ENCODE measurements at places on chromosomes 12 and 14.
A peak's percentile ranks its signal among the peaks of the same experiment; 100 is the strongest.

DNA sequence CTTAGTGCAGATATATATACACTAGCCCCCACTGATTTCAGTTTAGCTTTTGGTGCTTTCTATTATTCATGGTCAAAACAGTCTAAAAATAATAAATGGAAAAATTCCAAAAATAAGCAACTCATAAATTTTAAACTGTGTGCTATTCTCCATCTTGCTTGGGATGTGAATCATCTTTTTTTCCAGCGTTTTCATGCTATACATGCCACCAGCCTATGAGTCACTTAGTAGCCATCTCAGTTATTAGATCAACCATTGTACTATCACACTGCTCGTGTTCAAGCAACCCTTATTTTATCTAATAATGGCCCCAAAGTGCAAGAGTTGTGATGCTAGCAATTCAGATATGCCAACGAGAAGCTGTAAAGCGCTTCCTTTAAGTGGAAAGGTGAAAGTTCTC, 73.9 kb upstream of the KRR1 start:
- DNase-seq = peak; percentile 95

DNA sequence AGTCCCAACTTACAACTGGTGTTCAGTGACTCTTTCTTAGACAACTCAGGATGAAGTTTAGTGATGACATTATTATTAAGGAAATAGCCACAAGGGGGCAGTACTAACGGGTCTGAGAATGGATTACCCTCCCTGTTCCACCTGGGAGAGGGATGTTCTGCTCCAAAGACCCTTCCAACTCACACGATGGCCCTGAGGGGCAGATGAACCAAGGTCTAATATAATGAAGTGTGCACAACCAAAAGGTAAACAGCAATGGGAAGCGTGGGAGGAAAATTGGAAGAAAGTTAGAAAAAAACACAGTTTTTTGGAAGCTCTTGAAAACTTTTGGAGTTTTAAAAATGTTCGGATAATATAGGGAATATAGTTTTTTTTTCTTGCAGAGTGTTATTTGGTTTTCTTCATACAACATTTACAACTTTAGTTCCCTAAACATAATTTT, 24.0 kb downstream of the FGF6 start:
- DNase-seq = peak; percentile 32

DNA sequence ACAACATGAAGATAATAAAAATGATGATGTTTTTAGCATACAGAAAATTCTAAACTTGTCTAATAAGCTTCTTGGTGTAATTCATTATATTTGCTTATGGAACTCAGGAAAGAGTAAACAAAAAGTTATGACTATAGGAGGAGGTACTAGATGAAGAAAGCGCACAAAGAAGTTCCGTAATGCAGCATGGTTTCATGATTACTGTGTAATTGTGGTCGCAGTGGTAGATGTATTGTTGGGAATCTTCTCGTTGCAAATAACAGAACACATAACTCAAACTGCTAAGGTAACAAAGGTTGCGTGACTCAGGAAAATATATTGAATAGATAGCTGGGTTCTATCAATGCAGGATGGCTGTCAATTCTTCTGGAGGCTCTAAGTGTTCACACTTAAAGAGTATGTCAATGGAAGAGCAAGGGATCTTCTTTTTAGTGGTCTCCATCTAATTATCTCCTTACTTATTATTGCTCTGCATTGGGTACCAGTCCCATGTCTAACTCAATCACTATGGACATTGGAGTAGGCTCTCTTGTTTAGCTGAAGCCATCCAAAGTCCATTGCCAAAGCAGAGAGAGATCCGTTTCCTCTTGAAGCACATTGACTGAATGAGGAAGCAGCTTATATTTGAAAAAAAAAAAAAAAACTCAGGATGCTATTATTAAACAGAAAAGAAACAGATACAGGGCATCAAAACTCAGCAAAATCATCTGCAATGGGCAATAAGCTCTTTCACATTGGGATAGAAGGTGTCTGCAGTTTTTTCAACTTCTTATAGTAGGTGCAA, 283.4 kb upstream of the ATP2B1 start:
- no peak for DNase-seq

DNA sequence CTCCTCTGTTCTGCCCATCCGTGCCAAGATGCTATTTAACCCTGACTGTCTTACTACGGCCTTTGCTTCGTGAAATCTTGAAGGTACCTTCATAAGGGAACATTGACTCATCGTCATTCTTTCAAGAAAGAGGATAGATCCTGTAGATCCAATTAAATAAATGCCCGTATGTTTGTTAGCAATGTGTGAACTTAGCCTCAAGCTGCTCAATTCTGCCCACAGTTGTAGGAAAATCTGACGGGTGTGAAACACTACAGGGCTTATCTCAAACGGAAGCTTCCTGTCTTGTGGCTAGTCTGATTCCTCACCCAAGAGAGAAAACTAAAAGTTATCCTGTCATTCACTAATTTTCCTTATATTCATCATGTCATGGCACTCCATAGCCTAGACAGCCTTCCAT, 168.0 kb upstream of the TBX3 start:
- DNase-seq = no peak

DNA sequence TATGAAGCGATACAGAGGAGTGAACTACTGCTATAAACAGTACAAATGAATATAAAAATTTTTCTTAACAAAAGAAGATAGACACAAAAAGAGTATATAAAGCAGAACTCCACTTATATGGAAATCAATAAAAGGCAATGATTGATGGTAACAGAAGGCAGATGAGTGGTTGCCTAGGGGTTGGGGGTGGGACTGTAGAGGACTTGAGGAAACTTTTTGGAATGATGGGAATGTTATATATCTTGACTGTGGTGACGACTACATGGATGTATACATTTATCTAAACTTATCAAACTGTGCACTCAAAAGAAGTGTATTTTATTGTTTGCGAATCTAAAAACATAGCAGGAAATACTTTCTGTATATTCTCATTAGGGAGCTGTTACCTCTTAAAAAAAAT, 89.1 kb downstream of the PTCSC3 start:
- peak; percentile 38 for DNase-seq

- DNase-seq = no peak
Observed at GRCh38 chr14:72909163-72909562, 15.3 kb upstream of the DPF3 start.

GRCh38 chr12:96402061-96402460, 1.8 kb upstream of the CDK17 start:
- DNase-seq = no peak

- no peak for DNase-seq
Observed at GRCh38 chr12:104352106-104352713, 48.7 kb downstream of the EID3 start.

DNA sequence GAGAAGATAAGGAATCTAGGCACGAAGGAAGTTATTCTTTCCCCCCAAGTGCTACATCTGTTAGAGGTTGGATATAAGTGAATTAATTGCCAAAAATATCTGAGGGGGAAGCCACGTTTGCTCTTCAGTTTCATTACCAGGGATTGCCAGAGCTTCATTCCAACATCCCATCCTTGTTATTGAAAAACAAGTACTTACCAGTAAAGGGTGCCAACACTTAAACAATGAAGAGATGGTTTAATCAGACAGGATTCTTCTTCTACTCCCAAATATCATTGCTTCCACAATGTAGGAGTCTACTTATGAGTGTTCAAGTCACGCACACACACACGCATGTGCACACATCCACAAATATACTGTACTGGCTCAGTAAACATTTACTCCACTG, 312.4 kb downstream of the RPAP3 start:
- no peak for DNase-seq

GRCh38 chr14:100858838-100859220, 32.9 kb downstream of the MEG3 start:
- DNase-seq = no peak

- no peak for DNase-seq
Observed at GRCh38 chr14:100262545-100262944, 23.6 kb downstream of the YY1 start.

DNA sequence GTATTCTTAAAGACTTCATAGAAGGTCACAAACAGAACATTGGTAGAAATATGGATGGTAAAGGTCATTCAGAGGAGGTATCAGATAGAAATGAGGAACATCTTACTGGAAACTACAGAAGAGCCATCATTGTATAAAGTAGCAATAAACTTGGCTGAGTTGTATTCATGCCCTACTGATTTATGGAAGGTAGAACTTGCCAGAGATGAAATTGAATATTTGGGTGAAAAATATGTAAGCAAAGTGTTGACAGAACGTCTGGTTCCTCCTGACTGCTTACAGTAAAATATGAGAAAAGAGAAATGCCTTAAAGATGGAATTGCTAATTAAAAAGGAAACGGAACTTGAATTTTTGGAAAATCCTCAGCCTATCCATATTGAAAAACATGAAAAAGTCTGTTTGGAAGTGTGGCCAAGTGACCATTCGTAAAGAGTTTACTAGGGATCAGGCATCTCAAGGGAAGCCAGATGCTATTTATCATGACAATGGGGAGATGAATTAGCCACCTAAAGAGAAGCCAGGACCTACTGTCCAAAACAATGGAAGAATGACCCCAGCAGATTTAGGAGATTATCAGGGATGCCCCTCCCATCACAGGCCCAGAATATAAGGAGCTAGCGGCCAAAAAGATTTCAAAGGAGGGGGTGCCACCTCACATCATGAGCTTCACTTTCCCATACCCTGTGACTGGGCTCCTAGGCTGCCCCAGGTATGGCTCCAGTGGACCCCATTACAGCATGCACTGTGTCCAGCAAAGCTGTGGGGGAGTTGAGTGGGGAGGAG, 189.3 kb downstream of the ITPR2 start:
- no peak for DNase-seq

- no peak for DNase-seq
Observed at GRCh38 chr12:6534695-6534944, 303 bp downstream of the GAPDH start.

DNA sequence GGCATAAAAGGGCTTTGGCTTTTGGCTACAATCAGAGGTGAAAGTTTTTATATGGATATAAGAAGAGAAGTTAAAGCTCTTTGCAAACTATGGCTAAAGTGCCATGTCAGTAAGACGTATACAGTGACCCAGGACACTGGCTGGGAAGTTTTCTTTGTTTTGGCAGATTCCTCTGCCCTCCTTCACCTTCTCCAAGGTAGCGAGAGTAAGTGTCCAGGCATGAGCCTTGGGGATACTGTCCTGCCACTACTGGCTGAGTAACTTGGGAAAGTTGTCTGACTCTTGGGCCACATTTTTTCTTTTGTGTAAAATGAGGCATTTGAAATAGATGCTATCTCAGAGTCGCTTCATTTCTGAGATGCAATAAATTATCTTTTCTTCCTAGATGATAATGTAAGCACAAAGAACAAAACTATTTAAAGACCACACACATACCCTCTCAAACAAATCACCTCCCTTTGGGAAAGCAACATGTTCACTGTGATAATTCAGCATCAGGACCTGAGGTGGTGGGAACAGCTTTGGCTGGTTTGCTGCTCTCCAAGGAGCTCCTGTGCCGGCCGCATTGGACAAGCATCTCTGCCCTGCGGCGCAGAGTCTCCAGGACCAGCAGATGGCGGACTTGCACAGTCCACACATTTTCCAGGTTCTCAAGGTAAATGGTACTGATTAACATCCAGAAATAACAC, 106.3 kb downstream of the PTCSC3 start:
- peak; percentile 69 for DNase-seq

- DNase-seq = peak; percentile 68
Observed at GRCh38 chr12:54017878-54018467, 9.2 kb downstream of the HOXC8 start.

DNA sequence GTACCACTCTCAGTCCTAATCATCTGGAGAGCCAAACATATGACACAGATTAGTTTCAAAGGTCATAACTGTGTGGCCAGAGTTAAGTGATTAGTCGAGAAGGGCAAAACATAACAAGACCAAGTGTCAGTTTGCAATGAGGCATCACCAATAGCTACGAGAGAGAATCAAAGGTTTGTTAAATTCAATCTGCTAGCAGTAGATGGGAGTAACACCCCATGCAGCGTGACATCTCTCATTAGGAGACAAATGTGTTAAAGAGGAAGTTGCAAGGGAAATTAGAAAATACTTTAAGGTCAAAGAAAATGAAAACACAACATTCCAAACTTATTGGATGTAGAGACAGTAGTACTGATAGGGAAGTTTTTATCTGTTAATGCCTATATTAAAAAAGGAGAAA, 135.7 kb upstream of the SYT10 start:
- no peak for DNase-seq

DNA sequence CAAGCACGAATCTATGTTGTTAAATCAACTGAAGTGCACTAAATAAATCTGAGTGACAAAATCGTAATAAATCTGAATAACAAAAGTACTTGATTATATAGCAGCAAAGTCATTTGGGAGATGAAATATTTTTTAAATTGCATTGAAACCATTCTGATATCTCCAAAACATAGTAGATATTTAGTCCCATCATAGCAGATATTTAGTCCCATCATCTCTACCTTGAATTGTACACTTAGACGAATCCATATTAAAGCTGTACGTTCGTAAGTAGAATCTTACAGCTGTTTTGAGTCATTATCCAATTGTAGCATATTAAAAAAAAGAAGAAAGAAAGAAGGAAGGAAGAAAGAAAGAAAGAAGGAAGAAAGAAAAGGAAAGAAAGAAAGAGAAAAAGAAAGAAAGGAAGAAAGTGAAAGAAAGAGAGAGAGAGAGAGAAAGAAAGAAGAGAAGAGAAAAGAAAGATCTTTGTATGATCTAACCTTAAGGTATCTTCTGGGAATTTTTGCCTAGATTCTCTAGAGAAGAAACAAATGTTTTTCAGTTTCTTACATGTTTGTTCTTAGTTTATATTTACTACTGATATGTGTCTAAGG, 2.6 kb downstream of the DCN start:
- DNase-seq = no peak

- DNase-seq = no peak
Observed at GRCh38 chr12:14356147-14356546, 9.3 kb upstream of the ATF7IP start.

- DNase-seq = no peak
Observed at GRCh38 chr12:93670104-93670503, 7.1 kb upstream of the CRADD start.

DNA sequence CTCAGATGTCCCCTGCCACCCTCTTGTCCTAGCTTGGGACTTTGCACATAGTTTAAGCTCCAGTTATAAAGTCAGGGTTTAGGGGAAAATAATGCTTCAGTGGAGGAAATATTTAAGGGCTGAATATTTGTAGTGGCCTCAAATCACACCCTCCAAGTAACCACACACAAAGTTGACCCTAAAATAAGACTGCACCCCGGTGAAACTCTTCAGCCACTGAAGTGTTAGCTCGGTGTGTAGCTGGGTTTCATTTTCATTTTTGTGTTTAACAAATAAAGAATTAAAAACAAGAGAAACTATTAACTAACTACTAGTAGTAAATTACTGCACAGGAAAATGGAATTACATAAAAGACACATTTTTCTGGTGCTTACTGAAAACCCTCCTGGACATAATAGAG, 14.8 kb upstream of the BCL11B start:
- DNase-seq = no peak

GRCh38 chr12:1918884-1919236, 408 bp upstream of the CACNA2D4 start:
- DNase-seq = no peak

DNA sequence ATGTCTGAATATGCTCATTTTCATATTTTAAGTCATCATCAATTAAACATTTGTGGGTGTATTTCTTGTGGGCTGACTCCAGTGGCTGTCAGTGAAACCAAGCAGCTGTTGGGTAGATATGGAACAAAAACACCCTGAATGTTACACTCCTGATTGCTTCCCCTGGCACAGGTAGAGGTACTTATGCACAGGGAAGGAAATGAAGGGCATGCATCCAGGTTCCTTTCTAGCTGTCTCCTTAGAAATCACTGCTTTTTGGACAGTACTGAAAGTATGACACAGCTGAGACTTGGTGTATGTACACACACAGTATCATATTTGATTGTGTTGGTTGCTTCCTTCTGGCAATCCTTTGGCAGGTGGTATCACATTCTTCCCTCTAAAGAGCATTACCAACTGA, 1006.7 kb downstream of the DIO2 start:
- DNase-seq = no peak

All from fibroblast of skin of scalp (primary cell).